ENCODE measurements at places on chromosomes 7 and 10. TPM values are rescaled to one million over a fixed set of nuclear protein-coding genes. Genes with fewer than 3 reads are reported as not detected.

CPSF4 gene
- total RNA-seq: 23.2 TPM

SYT15B gene
- total RNA-seq: 0.05 TPM

LEP gene
- total RNA-seq: not detected

SPDYE11 gene
- not detected for total RNA-seq

DNA sequence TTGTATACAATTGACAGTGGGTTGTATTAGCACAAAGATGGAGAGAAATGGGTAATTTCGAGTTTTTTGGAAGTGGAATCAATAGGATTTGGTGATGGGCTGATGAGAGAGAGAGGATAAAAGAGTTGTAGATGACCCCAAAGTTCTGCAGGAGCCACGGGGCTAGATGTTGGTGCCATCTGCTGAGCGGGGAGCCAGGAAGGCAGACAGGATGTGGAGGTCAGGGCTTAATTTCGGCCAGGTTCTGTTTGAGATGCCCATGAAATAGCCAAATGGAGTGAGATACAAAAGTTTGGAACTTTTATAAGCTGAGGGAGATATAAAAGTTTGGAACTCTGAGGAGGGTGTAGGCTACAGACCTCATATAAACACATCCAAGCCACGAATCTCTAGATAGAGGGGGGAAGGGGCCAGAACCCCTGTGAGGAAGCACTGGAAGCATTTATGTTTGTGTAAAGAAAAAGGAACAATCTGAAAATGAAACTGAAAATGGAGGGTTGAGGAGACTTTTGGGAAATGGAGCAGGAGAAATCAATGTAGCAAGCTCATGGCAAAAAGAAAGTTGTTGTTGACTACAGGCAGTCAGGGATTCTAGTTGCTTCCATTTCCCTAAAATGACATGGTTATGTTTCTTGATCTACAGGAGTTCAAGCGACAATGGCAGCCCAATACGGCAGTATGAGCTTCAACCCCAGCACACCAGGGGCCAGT is 2.2 kb downstream of the GIMAP4 start:
- DNase-seq: no peak

DNA sequence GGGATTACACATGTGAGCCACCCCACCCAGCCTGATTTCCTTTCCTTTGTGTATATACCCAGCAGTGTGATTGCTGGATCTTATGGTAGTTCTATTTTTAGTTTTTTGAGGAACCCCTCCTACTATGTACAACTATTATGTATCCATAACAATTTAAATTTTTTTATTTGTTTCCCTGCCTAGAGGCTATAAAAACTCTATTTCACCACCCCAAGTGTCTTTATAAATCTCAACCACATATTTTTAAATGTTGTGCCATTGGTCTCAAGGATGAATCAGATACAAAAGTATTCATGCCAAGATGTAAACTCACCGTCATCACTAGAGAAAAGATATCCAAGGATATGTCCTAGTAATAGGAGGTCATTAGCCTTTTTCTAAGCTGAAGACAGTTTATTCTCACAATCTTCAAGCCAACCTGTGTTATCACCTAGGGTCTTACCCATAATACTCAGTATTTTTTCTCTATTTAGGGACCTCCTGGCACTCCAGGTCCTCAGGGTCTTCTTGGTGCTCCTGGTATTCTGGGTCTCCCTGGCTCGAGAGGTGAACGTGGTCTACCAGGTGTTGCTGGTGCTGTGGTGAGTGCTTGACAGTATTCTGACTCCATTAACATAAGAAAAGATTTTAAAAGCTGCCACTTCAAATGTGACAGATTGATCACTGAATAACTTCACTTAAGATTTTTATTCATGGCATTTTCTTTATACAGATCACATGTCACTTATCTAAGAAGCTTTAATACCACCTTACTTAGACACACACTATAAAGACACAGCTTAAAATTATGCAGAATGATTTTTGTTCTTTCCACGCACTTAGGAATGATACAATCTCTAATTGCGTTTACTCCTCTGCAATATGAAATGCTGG is 29.4 kb downstream of the COL1A2 start:
- DNase-seq: peak; percentile 89

DNA sequence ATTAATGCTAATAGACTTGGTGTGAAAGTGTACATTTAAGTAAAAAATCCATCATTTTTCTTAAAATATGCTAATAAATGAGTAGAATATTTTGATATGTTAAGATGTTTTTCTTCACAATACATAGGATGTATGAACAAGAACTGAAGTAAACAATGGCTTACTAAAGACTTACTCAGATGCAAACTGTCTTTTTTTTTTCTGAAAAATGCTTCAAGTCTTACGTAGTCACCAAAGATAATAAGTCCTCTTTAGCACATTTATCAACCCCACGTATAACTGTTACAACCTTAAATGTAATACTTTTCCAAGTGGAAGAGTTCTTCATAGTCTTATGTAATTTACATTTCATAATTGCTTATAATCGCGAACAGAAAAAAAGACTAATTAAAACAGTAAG is 54.8 kb downstream of the MDFIC start:
- no peak for DNase-seq

GRCh38 chr10:33332183-33333065 is 2.0 kb downstream of the NRP1 start:
- DNase-seq: peak; percentile 38

DNA sequence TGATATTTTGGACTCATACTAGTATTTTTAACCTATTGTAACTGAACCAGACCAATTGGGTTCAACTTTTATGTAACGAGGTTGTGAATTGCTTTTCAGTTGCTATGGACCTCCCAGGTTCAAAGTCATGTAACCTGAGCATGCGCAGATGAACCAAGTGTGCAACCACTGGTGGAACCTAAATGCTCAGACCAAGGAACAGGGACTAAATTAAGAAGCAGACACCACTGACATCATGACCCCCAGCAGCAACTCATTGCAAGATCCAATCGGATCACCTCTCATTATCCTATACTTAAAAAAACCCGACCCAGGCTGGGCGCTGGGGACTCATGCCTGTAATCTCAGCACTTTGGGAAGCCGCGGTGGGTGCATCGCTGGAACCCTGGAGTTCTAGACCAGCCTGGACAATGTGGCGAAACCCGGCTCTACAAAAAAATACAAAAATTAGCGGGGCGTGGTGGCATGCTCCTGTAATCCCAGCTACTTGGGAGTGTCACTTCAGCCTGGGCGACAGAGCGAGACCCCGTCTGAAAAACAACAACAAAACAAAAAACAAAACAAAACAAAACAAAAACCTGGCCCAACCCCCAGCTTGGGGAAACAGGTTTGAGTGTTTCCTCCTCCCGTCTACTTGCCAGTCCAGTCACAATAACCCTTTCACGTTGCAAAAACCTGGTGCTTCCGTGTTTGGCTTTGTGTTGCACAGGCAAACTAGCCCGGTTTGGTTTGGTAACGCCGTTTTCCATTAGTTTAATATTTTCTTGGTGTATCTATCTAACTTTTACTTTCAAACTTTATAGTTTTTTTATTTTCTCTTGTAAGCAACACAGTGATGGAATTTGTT is 11.3 kb upstream of the ZNF518A start:
- no peak for DNase-seq

- DNase-seq: no peak
Measured at GRCh38 chr7:50309721-50310120, 5.2 kb downstream of the IKZF1 start.

DNA sequence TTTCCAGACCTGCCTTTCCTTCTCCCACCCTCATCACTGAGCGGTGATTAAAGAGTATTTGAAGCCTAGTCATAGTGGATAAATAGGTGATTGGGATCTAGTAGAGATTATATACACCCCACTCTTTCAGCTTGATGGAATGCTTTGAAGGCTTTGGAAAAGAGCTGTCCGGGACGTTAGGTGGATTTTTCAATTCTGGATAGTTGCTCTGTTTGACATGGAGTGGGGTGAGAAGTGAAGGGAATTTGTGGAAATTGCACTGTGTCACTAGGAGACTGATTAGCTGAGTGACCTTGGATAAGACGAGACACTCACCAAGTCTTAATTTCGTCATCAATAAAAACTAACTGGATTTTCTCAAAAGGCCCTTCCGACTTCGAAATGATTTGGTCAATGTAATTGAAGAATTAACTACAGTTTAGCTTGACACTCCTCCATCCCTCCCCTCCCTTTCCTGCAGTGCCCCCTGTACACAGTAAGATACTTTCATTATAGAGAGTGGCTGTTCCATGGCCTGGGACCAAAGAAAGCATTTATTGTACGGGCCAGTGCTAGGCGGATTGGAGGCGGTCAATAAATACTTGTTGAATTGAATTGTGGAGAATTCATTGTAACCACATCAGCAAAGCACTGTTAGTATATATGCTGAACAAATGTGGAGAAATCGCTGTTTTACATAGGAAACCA is 962 bp downstream of the ZKSCAN1 start:
- no peak for DNase-seq

DNA sequence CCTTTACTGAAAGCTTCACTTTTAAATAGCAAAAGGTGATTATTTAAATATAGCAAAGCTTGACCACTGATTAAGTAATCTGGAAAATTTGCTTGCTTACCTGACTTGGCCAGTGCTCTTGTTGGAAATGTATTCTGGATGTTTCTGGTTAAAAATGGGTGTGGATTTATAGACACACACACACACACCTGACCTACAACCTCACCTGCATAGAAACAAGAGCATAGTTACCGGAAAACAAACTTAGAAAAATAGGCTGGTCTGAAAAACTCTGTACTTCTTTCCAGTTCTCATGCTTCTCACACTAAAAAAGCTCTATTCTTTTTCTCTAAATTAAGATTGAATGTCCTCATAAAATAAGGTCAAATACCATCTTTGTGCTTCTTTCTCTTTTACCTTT is at the start of gene AGR3:
TSS of gene AGR3 (minus strand) at position 140 of the 400 bp plus-strand sequence. CDS start 3,365 bp downstream, outside the sequence.
- peak; percentile 7 for DNase-seq
